ENCODE measurements at places on chromosomes 7 and 10.

DNA sequence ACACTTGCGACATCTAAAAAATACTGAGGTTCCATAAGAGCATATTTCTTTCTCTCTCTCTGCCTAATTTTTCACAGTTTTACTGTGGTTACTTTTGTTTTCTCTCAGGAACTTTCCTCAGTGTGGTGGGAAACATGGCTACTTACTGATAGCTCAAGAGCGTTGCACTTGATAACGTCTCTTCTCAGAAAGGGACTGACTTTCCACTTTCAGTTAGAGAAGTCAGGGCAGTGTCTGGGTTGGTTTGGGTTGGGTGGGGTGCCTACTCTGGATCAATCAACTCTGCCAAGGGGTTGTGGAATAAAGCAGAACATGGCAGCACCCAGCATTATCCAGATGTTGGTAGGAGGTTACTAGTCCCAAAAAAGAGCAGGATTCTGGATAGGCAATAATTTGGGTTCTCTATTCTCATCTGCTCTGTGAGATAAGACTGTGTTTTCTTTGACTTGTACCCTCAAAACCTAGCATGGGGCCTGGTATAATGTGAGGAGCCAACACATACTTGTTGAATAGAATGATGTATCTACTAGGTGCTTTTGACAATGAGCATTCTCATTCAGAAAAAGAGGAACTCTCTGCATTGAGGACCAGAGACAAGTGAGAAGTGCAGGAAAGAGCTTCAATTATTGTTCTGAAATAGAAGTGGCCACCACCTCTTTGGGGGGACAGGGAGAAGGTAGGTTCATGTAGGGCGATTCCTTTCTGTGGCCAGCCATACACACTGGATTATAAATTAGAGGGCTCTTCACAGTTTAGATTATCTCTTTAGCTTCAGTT is 315.7 kb downstream of the REEP3 start:
- no peak for DNase-seq

- DNase-seq: no peak
Measured at GRCh38 chr10:129918836-129919235, 45.2 kb downstream of the EBF3 start.

DNA sequence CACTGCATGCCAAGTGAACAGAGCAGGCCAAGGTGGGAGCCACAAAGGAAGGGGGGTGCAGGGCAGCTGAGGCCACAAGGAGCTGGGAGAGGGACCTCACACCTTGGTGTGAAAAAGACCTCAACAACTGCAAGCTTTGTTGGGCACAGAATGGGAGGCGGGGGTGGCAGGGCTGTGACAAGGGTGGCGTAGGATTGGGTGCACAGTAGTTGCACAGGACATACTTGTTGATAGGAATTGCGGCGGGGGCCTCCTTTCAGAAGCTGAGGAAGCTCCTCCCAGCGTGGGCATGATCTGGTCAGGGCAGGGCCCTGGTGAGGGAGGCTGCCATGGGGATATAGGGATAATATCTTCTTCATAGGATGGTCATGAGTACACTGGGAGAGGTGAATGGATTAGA is 25.8 kb downstream of the POLL start:
- DNase-seq: no peak

DNA sequence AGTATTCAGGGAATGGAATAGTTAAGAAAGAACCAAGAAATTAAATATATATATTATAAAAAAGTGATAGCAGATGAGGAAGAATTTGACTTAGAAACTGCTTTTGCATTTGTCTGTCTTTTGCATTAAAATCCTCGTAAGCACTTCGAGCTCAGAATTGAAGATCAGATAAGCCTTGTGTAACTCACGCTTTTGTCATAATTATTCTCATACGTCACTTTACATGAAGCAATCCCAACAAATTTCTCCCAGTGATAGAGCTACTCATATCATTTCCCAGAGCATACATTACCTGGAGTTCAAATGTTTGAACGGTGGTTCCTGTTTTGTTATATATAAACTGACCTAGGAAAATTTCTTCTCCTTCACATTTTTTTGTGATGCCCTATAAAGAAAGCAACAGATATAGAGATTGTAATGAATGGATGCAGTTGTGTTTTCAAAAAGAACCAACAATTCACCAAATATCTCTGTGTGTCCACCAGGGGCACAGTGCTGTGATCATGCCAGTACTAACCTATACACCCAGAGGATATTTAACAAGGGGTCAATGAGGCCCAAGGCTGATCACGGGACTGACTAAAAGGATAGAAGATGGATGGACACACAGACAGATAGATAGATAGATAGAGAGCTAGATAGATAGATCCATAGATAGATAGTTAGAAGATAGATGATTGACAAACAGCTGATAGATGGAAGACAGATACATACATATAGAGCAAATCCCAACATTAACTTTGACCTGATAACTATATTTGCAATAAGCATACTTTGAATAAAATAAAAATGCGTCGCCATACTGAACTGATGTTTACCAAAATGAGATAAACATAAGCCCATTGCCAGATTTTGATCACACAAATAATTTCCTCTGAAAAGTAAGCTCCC is 9.3 kb upstream of the HUS1 start:
- DNase-seq: no peak

DNA sequence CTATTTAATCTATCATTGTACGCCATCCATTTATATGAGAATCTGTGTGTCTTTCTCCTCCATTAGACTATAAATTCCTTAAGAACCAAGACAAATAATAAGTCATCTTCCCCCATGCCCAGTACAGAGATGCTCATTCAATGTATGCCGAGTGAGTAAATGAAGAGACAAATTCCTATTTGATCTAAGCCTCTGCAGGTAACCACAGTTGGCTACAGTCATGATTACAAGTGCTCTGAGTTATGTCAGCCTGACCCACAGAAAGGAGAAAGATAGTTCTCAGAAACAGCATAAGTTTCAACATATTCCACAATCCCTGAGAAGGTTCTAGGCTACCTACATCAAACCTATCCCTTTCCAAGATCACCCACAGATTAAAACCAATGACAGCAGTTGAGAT is 46.1 kb downstream of the MPP7 start:
- no peak for DNase-seq

- DNase-seq: no peak
Measured at GRCh38 chr7:64183126-64183742, 23.8 kb upstream of the ZNF735 start.

- DNase-seq: no peak
Measured at GRCh38 chr7:138515001-138515528, 55.0 kb downstream of the TRIM24 start.

DNA sequence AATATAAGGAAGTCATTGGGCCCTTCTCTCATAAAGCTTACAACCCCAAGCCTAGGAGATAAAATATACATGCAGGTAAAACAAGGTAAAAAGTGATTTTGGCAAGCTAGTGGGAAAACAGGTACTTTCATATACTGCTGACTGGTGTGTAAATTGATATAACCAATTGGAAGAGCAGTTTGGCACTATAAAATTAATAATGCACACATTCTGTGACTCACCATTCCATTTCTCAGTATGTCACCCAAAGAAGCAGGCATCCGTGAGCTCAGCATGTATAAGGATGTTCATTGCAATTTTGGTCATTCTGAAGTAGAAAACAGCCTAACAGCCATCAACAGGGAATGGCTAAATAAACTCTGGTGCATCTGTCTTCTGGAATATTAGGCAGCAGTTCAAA is 2.9 kb downstream of the MACROH2A2 start:
- no peak for DNase-seq

- no peak for DNase-seq
Measured at GRCh38 chr7:25852211-25852938, 299.6 kb upstream of the NFE2L3 start.

GRCh38 chr10:101080933-101081931 is 19.4 kb downstream of the KAZALD1 start:
- DNase-seq: no peak

DNA sequence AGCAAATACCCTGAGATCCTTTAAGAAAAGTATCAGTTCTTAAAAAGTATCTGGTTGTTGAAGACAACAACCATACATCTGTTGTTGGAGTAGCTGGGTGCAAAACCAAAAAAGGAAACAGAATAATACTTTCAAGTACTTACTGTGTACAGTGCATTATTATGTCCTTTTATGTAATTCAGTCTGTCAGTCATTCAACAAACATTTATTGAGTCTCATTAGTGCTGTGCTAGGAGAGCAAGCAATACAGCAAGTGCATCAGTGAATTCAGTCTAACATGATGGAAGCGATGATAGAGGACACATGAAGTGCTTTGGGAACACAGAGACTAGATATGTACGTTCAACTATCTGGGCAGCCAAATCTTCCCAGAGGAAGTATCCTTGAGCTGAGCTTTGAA is 37.4 kb upstream of the KIF5B start:
- no peak for DNase-seq

- no peak for DNase-seq
Measured at GRCh38 chr7:98049034-98049433, 57.6 kb upstream of the LMTK2 start.

DNA sequence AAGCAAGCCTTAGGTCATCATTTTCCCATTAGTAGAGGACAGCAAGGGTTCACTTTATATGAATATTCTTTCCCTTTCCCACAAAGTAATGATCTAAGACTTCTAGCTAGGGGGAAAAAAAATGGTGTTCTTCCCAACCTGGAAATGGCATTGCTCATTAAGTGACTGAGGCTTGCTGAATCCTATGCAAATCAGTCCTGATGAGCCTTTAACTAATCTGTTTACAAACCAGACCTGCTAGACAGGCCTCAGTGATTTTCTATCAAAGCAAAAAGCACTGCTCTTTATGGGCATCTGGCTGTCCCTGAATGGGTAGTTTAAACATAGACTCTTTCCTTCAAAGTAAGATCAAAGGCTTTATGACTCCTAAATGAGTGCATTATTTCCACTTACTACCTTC is 146.3 kb downstream of the HIBADH start:
- no peak for DNase-seq

GRCh38 chr10:69367469-69367868 is 49.2 kb downstream of the TACR2 start:
- no peak for DNase-seq

DNA sequence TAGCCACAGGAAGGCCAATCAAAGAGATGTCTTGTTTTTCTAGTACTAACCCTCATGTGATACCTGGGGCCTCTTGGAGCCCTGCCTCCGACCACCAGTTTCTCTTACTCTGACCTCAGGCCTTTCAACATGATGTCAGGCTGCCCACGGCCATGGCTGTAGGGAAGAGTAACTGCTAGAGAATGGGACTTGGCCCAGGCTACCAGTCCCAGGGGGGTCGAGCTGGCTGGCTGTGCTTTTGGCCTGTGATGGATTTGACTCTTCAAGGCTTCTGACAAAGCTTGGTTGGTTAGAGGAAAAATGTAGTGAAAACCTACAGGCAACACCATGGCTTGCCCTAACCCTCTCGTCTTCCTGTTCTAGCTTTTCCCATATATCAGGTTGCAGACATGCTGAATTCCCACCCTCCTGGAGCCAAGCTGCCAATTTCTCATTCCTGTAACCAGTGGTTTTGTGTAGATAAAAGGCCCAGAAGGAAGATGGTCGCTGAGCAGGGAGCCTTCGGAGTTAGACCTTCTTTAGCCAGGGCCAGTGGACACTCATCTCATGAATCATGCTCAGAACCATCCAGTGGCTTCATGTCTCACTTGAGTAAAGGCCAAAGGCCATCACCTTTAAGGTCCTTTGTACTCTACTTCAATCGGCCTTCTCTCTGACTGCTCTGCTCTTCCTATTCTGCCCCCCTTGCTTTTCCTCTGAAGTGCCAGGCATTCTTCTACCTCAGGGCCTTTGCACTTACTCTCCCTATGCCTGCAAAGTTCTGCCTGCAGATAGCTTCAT is 19.7 kb downstream of the SUFU start:
- DNase-seq: no peak

GRCh38 chr10:103555712-103556111 is 62.2 kb downstream of the NEURL1 start:
- no peak for DNase-seq

- no peak for DNase-seq
Measured at GRCh38 chr7:116522247-116522646, 2.6 kb upstream of the CAV1 start.

- DNase-seq: no peak
Measured at GRCh38 chr7:47401611-47402570, 180.0 kb downstream of the TNS3 start.

DNA sequence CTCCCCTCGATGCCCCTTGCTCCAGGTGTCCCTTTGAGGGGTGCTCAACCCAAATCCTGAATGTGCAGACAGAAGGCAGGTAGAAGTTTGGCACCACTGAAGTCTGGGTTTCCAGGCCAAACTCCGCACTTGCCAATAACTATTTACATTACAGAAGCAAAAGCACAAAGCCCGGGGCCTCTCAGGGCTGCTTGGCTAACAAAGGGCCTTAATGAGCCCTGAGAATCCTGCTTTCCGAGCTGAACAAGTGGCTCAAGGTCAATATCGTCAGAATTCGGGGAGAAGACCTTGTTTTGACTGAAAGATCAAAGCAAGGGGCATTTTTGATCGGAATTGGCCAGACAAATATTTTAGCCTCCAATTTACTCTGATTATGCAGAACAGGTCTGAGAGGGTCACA is 189.9 kb downstream of the HERPUD2 start:
- DNase-seq: no peak

- DNase-seq: no peak
Measured at GRCh38 chr7:101940151-101940550, 122.7 kb downstream of the CUX1 start.

DNA sequence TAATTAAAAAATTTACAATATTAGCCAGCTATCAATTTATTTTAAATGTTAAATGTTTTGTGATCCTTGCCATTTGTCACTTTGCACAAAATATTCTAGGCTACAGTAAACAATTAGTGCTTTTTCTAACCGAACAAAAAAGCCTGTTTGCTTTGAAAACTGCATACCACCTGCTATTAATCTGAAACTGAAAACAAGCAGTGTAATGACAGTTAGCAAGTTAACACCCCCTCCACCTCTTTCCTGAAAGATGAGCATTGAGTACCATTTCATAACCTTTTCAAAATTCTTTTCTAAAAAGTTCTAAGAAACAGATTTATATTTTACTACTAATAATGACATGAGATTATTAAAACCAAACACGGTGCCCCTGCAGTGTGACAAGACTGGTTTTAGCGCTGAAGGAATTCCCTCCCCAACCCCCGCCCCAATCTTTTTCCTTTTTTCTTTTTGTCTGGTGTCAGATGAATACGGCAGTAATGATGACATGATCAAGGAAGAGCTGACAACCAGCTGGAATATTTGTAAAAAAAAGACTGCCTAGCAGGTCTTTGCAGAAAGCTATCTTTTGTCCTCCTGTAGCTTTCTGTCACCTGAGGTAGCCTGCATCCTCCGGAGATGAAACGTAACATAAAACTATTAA is 175.6 kb downstream of the CHCHD3 start:
- DNase-seq: no peak

Data from C1 segment of cervical spinal cord (tissue), 14 donors.